ENCODE measurements at places on chromosomes 16 and 17.
A peak's percentile ranks its signal among the peaks of the same experiment; 100 is the strongest.

DNA sequence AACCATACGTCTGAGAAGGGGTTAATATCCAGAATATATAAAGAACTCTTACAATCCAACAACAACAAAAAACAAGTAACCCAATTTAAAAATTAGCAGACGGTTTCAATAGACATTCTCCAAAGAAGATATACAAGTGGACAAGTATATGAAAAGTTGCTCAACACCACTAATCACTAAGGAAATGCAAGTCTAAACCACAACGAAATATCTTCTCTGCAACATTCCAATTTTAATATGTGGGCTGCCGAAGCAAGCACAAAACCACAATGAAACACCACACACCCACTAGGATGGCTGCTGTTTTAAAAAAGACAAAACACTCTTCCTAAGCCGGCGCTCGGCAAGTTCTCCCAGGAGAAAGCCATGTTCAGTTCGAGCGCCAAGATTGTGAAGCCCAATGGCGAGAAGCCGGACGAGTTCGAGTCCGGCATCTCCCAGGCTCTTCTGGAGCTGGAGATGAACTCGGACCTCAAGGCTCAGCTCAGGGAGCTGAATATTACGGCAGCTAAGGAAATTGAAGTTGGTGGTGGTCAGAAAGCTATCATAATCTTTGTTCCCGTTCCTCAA lies 5.9 kb upstream of the SLC13A2 start:
- peak; percentile 19 for DNase-seq

DNA sequence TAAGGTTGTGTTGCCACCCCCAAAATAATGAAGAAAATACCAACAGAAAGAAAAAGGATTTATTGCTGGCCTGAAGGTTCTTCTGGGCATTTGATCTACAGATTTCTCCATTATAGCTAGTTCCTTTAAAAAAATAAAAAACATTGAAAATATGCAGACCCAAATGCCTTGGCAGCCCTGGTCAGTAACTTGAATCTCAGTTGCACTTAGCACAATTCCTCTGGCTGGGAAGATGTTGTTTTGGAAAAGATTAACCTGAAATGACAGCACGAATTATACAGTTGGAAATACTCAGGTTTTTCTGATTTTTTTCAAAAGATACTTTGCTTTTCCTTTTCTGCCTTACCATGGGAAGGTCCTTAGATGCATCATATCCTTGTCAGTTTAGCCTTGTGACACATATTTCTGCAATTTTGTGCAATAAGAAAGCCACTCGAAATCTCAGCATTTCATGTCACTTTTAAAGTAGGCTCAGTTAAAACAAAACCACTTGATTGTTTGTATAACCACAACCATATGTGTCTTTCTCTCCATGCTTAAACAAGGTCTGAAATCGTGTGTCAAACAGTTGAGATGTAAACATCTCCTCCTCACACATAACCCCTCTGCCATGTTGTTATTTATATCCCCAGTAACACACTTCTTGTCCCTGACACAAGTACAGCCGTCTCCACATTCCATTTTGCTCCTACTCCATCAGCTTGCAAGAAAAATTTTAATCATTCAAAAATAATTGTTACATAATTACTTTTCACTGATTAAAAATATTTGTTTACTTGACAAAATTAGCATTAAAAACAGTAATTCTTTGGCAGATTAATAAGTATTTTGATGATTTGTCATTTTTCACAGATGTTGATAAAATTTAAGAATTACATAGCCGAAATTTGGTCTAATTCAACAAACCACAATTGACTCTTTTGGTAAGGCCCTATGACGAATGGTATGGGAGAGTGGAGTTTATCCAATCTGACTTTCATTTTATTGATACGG lies 61.1 kb downstream of the SIAH1 start:
- DNase-seq, result no peak

GRCh38 chr17:30380643-30381339 lies 2.1 kb downstream of the CPD start:
- DNase-seq, result no peak

DNA sequence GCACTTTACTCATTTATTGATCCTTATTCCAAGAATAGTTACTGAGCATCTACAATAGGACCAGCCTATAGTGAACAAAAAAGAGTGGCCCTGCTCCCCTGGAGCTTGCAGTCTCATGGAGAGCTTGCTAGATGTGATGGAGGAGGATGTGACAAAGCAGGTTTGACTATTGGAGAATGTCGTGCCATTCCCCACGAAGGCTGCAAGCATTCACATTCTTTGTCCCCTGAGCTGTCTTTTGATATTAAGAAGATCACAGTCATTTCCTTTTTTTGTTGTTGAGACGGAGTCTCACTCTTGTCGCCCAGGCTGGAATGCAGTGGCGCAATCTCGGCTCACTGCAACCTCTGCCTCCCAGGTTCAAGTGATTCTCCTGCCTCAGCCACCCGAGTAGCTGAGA lies 115.0 kb upstream of the ADAMTS18 start:
- no peak for DNase-seq

- no peak for DNase-seq
Observed at GRCh38 chr17:70206361-70207010, 37.2 kb downstream of the KCNJ2 start.

Data from GDM1 (cell line).